ENCODE measurements at places on chromosomes 1 and 21.

DNA sequence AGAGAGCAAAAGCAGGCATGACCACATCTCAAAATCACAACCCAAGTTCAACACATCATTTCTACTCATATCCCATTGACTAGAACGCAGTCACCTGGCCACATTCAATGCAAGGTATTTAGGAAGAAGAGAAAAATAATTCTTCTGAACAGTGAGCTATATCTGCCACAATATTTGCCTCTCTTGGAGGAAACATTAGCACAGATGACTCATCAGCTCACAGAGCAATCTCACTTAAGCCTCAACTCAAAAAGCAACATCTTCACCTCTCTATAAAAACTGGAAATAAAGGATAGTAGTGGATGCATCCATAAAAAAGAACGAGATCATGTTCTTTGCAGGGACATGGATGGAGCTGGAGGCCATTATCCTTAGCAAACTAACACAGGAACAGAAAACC is 143.9 kb upstream of the FMN2 start:
- no peak for DNase-seq

DNA sequence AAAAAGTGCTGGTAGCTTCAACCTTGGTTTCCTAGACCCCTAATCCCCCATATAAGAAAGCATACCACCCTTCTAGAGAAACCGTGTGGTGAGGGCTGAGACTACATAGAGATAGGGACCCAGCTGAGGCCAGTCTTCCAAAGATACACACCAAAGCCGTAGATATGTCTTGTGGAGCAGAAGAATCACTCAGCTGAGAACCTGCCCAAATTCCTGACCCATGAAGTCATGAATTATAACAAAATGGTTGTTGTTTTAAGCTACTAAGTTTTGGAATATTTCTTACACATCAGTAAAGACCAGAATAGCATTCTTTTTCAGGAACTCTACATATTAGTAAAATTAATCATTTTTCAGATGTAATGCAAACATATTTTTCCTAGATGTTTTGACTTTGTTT is 3.3 kb upstream of the SNRPE start:
- DNase-seq = no peak

DNA sequence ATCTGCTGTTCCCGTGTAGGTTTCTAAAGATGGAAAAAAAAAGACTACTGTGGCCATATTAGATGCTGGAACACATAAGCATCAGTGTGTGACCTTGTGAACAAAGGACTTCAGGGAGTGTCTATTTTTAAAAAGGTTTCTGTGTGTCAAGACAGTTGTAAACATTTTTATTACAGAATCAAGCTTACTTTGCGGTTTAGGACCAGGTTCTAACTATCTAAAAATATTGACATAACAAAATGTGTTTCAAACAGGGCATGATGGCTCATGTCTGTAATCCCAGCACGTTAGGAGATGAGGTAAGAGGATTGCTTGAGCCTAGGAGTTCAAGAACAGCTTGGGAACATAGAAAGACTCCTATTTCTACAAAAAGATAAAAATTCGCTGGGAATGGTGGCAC is 7.1 kb upstream of the DDI2 start:
- DNase-seq = no peak

GRCh38 chr1:117565076-117565556 is 40.7 kb upstream of the TENT5C start:
- no peak for DNase-seq

DNA sequence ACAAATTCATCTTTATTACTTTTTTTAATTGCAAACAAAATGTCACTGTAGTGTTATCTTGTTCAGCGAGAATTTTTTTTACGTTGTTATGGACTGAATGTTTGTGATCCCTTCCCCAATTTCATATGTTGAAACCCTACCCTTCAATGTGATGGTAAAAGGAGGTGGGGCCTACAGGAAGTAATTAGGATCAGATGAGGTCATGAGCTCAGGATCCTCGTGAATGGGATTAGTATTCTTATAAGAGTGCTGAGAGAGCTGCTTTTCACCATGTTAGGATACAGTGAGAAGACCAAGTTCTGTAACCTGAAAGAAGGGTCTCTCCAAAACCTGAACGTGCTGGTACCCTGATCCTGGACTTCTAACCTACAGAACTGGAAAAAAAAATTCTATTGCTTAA is 646.0 kb upstream of the TMPRSS15 start:
- DNase-seq = no peak

DNA sequence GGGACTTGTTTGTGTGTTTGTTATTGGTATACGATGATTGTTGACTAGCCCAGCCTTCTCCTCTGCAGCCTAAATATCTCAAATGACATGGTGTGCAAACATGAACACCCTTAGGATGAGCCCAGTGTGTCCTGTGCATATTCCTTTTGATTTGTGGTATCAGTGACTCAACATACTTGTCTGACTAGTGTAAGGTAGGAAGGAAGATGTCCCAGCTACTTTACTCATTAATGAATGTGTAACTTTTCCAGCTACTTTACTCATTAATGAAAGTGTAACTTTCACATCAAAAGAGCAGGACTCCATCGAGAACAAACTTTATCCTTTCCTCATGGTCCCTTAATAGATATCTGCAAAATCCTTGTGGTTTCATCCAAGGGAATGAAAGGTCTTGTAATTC is 2.7 kb upstream of the ZNF692 start:
- no peak for DNase-seq

DNA sequence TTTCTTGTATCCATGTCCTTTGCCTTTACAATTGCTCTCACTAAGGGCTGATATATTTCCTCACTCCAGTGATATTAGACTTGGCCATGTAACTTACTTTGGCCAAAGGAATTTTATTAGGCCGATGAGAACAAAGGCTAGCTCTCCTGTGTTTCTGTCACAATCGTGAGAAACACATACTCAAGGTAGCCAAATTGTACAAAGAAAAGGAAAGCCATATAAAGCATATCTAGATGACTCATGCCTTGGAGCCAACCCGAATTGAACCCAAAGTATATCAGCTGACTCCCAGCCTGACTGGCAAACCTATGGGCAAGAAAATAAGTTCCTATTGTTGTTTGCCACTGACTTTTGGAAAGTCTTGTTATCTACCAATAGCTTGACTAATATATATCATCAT is 371.7 kb upstream of the LRRC7 start:
- DNase-seq = no peak

- DNase-seq = no peak
Observed at GRCh38 chr1:225853441-225853840, 28.7 kb downstream of the TMEM63A start.

DNA sequence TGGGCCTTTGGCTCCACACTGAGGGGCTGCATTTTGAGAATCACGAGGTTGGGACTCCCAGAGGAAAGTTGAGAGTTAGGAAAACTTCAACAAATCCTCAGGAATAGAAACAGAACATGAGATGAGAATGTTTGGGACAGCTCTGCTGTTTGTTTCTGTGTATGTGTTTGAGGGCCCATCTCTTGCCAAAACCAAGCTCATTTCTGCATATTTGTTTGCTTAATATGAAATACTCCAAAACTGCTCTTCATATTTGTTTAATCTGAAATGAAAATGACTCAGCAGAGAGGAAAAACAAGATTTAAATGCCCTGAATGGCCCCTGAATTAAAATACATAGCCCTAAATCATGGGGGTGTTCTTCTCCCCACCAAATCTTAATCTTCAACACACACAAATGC is 78.1 kb downstream of the DDR2 start:
- no peak for DNase-seq

DNA sequence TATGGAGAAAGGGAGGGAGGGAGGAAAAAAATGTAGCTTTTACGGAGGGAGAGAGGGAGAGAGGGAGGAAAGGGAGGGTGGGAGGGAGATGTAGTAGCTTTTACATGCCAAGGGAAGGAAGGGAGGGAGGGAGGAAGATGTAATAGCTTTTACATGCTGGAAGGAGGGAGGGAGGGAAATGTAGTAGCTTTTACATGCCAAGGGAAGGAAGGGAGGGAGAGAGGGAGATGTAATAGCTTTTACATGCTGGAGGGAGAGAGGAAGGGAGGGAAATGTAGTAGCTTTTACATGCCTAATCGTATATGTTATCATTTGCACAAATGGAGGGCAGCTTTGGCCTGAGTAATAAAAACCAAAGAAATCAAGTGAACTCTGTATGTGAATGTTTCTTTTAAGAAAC is 35.6 kb downstream of the EEIG2 start:
- DNase-seq = no peak

DNA sequence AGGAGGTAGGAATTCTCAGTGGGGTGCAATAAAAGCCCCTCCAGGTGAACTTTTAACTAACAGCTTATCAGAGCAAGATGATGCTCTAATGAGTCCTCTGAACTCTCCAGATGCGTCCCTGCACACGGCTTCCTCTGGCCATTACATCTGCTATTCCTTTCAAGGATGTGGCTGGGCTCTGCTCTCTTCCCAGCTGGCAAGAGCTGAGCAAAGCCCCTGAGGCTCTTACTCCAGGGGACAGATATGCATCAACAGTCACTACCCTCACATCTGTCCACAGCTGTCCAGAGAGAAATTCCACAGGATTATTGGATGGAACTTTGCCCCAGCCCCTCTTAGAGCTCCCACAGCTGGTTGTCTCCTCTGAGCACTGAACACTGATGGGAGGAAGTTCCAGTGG is 267.8 kb downstream of the C1orf94 start:
- DNase-seq = no peak

DNA sequence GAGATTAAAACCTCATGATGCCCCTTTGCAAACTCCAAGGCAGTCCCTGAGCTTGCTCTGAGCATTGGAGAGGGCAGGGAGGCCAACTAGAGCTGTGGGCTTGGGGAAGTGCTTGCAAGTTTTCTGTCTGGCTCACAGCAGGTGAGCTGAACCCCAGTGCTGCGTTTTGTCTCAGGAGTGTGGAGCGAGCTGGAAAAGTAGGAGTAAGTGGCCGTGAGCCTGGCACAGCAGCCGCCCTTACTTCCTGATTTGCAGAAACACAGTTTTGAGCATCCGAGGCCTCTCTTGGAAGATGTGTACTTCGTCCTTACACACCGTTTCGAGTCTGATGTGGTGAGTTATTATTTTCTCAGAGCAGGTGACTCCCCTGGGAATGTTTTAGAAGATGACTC is 221.2 kb upstream of the C1orf174 start:
- no peak for DNase-seq
